ENCODE measurements at places on chromosomes 13 and 19.

GRCh38 chr13:42836930-42837690 lies 55.7 kb downstream of the FAM216B start:
- no peak for DNase-seq

DNA sequence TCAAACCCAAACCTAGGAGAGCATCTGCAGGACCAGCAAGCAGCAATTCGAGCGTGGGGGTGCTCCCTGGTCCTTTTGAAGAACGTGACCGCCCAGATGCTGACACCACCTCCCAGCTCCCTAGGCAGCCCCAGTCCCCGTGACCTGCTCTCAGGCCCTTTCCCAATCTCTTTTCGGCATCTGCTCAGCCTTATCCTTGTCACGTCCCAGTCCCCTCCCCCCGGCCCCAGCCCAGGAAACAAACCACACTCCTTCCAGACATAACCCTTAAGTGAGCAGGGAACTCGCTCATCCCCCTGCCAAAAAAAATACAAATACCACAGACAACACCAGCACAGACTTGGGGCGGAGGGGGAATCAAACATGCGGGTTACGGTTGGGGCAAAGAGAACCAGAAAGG lies 3.3 kb downstream of the MLLT1 start:
- peak; percentile 75 for DNase-seq

DNA sequence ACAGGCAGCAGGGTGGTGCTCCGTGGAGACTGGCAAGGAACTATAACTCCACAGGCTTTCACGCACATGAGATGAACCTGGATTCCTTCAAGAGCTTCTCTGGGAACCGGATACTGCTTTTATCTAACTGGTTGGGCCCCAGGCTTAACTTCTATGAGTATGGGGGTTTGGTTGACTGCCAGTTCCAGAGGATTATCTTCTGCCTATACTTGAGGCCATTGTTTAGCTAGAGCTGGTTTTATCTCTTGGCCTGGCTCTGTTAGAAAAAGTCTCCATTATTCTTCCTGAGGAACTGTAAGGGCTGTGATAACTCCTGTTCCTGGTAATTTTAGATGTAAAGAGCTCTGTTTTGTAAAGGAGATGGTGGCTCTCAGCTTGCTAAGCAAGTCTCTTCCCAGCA lies 40.9 kb downstream of the ZNF846 start:
- DNase-seq, result no peak

DNA sequence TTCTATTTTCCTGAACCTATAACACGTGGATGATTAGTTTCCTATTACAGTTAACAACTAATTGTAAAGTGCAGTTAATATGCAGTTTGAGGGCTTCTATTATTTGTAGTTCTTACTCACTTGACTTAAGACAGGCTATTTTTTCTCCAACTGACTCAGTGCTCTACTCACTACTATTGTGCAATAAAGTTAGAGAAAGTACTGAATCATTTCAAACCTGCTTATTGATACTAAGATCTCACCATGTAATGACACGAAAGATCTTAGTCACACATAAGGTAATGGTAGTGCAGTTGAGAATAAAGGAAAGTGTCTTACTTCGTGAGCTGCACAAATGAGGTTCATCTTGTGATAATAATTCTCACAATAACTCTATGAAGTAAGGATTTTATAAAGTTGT lies 22.8 kb upstream of the ITM2B start:
- no peak for DNase-seq

DNA sequence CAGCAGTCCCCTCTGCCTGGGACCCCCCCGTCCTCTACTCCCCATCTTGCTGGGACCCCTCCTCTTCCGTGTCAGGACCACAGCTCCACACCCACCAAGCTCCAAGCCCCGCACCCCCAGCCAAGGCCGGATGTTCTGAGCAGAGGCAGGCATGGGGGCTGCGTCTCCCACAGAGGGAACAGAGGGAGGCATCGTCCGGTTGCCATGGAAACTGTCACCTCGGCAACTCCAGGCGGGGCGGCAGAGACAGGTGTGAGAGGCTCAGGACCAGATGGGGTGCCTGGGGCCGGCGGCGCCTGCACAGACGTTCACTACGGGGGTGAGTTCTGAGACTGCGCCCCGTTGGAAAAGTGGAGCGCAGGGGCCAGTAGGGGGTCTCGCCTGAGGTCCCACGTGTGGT lies 5.4 kb downstream of the RNU6-9 start:
- no peak for DNase-seq

DNA sequence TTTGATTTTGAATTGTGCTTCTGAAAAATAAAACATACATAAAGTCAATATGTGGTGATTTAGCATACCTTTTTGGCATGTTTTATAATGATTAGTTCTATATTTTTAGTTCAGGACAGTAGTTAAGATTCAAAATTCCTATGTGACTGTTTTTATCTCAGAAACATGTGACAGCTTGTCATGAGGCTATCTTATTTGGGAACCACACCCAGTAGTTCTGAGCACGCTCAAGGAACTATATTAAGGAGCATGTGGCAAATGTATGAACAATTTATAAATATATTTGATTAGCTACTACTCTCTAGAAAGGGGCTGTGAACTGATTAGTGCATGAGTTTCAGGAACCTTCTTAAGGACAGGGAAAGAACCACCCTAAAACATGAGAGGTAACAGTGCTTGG lies 38.8 kb downstream of the FGF9 start:
- no peak for DNase-seq

GRCh38 chr13:44108331-44108858 lies 228.7 kb downstream of the LACC1 start:
- no peak for DNase-seq

- peak; percentile 88 for DNase-seq
Measured at GRCh38 chr19:48415395-48415794, 21.9 kb downstream of the GRIN2D start.

- DNase-seq, result no peak
Measured at GRCh38 chr13:41919741-41920487, 41.0 kb downstream of the VWA8 start.

- DNase-seq, result no peak
Measured at GRCh38 chr19:34972163-34972705, 8.2 kb upstream of the ZNF792 start.

GRCh38 chr19:48230555-48231129 lies 25.1 kb downstream of the CARD8 start:
- no peak for DNase-seq

DNA sequence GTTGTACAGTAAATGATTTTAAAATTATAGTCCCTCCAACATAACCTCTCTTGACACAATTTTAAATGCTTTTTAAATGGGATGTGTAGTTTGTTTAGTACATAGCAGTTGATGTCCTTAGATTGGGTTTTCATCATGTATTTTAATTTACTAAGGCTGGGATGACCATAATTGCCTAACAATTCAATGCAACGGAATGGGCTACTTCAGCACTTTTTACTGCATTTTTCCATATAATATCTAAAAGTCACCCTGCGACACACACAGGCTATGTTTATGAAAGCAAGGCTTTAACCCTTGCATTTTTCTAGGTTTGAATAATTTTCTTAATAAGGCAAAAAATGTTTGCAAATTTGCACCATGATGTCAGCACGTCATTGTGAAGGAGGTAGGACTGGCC lies 321.0 kb downstream of the DLEU7 start:
- no peak for DNase-seq

DNA sequence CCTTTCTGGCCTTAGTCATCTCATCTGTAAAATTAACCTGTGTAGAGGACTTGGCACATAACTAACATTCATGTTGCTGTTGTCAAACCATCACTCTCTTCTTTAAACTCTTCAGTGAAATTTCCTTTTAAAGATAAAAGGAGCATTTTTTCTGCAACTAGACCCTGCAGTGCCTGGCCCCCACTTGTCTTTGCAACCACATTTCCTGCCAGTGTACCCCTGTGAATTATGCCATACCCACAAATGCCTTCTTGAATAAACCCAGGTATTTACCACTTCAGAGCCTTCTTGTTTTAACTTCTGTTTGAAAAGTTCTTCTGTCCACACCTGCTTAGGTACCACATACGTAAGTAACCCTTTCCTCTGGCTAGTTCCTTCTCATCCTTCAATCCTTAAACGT lies 118.8 kb downstream of the CDK8 start:
- no peak for DNase-seq

DNA sequence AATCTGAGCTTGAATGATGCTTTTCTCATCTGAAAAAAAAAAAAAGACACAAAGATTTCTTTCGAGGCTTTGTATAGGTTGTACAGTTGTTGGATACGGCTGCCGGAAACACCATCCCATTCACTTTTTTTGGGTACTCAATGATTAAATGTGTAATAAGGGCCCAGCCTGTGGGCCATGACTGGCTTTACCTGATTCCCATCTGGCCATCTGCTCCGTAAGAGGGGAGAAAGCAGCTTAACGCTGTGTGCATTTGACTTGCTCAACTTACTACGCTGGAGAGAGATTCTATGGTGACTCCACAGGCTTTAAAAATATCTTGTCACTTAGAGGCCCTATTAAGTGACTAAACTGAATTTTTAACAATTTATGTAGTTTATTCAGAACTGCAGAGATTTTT lies 731 bp downstream of the ZNF558 start:
- no peak for DNase-seq

GRCh38 chr13:71149046-71149445 lies 718.0 kb downstream of the DACH1 start:
- DNase-seq, result no peak

DNA sequence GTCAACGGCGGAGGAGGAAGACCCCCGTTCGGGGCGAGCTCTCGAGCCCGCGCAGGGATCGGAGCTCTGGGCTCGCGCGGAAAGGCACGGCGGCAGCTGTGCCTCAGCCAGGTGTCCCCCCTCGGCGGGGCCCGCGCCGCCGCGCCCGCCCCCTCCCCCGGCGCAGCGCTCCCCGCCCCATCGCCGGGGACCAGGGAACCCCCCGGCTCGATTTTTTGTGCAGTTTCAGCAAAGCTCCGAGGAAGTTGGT lies 110.0 kb downstream of the KCNRG start:
- DNase-seq, result no peak

DNA sequence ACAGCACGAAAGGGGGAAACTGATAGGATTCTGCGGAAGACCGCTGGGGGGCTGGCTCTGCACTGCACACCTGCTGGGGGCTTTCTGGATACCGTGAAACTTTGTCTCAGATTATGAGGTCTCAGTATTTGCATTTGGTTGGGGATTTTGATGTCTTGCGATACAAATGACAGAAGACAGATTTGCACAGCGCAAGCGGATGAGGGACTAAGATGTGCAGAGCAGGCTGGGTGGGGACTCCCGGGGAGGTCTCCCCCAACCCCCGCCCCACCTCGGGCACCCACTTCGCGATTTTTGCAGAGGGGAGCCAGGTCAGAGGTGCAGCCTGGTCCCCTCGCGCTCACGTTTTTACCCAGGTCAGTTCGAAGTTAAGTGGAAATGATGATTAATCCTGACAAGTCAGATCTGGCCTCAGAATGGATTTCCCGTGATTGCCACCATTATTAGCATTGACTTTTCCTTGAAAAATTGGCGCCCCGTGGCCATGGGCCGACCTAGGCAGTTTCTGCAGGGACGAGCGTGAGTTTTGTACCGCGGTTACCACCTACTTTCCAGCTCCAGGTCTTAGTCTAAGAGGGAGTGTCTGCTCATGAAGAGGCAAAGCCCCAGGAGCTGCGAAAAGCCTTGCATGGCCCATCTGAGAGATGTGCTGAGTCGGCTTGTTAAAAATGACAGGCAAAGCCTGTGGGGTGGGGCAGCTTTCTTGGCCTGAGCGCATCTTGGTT lies 1.3 kb upstream of the GJB2 start:
- DNase-seq, result no peak

DNA sequence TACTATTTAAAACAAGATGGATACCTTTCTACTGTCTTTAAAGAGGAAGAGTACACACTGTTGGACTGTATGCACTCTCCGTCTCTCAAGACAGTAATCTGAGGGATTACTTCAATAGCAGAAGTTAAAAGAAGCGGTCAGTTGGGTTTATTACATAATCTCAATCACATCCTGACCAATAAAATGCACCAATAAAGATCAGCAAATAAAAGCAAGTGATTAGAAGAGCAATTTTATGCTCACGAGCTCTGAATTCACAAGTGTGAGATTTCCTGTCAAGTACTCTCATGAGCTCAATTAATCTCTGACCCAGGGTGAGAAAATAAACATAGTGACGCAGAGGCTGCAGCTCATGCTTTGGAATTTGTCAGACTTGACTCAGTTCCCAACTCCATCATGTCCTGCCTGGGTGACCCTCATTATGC lies 12.2 kb downstream of the ABCC4 start:
- DNase-seq, result no peak

DNA sequence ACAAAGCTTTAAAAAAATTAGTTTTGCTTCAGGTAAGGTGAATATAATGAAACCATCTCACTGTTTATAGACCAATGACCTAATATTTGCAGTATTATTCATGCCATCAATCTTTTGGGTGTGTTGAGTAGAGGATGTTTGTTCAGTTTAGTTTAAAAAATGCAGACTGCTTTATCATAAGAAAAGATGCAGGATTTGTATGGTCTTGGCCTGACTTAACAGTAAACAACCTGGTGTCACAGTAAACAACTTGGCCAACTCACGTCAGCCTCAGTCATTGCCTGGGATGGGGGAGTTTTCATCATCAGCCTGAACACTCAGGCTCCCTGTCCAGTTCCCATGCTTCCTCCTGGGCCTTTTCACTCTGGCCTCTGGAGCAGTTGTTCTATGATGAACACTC lies 55.1 kb downstream of the LMO7 start:
- DNase-seq, result no peak

DNA sequence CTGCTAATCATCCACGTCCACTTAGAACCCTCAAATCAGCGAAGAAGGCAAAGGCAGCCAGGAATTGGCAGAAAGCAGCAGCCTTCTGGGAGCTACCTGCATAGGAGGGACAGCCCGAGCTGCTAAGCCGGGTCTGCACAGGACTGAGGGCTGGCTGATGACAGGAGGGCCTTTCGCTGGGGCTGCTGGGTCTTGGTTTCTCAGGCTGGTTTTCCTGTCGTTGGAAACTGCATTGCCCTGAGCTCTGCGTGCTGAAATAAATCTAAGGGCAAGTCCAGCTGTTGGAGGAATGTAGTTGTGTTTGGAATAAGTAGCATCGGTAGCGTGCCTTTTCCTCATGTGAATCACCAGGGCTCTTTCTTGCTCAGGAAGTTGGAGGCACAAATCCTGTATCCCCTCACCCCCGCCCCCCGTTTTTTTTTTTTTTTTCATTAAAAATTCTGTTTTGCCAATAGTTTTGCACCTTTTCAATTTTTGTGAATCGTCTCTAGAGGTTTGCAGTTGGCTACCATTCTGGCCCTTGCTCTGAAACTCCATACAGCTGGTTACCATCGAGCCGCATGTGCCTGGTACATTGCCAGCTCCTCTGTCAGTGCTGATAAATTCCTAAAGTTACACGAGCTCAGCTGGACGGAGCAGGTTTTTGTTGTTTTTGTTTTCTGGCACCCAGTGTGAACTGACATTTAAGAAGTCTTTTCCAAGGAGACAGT lies 193.9 kb upstream of the RNF113B start:
- DNase-seq, result no peak

- no peak for DNase-seq
Measured at GRCh38 chr19:54707962-54708361, 16.3 kb upstream of the KIR3DL3 start.
